ENCODE measurements at places on chromosomes 2 and 18.
A peak's percentile ranks its signal among the peaks of the same experiment; 100 is the strongest.

- peak overlapping the region; percentile 47 for H3K4me3 ChIP-seq
- no peaks in the 10 kb centered on the region for H3K36me3 ChIP-seq
- H3K27ac ChIP-seq = no peak overlapping the region
- DNase-seq = no peak
- H3K4me1 ChIP-seq = peaks cover 15% of the 10 kb centered on the region
Observed at GRCh38 chr18:62384068-62384467, 59.0 kb downstream of the TNFRSF11A start.

DNA sequence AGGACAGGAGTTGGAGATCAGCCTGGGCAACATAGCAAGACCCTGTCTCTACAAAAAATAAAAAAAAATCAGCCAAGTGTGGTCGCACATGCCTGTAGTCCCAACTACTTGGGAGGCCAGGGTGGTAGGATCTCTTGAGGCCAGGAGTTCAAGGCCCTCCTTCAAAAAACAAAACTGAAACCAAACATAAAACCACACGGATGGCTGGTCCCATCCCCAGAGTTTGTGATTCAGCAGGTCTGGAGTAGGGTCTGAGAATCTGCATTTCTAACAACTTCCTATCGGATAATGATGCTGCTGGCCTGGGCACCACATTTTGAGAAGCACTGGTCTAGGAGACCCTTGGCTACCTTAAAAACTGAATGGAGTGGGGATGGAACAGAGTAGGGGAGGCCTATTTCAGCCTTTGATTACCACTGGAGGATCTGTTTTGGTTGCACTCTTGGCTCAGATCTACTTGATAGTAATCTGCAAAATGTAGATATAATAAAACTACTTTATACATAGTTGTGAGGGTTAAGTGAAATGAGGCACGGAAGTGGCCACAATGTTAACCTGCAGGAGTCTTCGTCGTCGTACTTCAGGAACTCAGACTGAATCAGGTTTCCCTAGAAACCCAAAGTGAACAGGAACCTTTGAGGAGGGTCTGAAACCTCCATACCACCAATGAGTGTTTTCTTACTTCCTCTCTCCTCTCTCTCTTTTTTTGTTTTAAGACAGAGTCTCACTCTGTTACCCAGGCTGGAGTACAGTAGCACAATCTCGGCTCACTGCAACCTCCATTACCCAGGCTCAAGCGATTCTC is 25.5 kb upstream of the NFE2L2 start:
- no peaks in the 10 kb centered on the region for H3K27me3 ChIP-seq
- peaks cover 10% of the 10 kb centered on the region for H3K36me3 ChIP-seq
- H3K4me3 ChIP-seq = no peak overlapping the region
- H3K27ac ChIP-seq = no peak overlapping the region

DNA sequence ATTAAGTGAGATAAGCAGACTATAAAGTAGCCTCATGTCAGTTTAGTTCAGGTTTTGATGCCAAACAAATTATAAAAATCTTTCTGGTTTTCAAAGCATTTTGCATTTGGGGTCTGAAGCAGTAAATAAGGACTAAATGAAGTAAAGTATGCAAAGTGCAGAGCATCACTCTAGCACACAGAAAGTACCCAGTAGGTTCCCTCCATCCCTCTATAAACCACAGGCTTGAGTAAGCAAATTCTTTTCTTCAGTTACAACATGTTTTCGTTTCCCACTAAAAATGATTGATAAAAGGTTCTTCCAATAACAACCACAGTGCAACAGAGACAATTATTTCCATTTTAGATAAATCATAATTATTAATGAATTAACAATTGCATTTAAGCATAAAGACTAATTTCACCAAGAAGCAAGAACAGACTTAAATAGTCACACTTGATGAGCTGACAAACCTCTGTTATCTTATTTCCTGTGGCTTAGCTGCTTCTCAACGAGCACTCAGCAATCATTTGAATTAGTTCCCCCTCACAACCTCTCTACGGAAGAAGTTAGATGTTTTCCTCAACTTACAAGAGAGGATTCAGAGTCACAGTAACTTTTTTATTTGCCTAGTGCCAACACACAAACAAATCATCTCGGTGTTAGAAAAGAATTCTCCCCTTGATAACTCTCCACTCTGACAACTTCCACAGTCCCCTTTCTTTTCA is 249.8 kb downstream of the NBAS start:
- peaks cover 15% of the 10 kb centered on the region for H3K36me3 ChIP-seq
- no peaks in the 10 kb centered on the region for H3K4me1 ChIP-seq
- no peak overlapping the region for H3K4me3 ChIP-seq
- no peak overlapping the region for H3K27ac ChIP-seq

DNA sequence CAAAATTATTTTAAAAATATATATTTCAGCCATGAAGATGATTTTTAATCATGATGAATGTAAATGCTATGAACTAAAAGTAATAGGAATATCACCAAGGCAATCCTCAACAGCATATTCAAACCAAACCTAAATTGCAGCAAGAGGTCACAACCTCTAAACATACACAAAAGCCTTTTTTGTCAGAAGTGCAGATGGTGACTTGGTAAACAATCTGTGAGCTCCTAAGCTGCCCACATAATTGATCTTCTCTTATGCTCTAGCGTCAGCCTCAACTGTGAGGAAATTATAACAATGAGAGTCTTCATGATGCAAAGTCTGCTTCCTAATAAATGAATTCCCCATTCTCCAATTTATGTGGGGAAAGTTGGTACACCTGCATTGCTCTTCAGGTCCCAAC is 113.2 kb downstream of the TSN start:
- H3K4me3 ChIP-seq = no peak overlapping the region
- no peaks in the 10 kb centered on the region for H3K27me3 ChIP-seq
- no peaks in the 10 kb centered on the region for H3K36me3 ChIP-seq

DNA sequence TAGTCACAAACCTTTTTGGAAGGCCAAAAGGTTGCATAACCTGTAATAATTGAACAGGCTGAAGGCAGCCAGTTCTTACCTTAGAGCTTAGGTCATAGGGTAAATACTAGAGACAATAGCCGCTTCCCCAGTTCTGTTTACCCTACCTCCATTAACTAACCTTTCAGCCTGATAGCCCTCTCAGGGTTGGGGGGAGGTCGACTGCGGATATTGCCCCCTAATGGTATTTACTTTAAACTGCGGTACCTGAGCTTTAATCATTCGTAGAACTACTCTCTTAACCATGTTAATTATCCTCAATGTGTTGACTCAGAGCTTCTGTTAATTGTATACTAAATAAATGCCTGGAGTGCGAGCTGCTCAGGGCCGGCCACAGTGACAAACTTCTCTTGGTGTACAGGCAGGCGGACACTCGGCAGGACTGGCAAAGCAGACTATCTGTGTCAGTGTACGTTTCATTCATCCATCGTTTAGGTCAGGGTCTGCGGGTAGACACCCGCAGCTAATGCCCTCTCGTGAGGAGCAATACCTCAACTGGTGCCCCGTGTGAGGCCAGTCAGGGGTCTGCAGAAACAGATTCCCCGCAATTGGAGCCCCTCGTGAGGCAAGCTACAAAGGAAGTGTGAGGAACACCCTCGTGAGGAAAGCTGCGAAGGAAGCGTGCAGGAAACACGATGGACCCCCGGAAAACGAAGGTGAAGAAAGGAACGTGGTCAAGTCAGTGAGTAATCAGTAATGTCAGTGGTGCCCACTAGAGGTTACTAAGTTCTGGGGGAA is 115.3 kb upstream of the SCN7A start:
- no peaks in the 10 kb centered on the region for H3K27me3 ChIP-seq
- no peaks in the 10 kb centered on the region for H3K4me1 ChIP-seq
- H3K36me3 ChIP-seq = no peaks in the 10 kb centered on the region
- no peak for DNase-seq
